ENCODE measurements at places on chromosomes 5 and 9.

- no peak for DNase-seq
Measured at GRCh38 chr9:36765077-36765390, 192.3 kb downstream of the MELK start.

DNA sequence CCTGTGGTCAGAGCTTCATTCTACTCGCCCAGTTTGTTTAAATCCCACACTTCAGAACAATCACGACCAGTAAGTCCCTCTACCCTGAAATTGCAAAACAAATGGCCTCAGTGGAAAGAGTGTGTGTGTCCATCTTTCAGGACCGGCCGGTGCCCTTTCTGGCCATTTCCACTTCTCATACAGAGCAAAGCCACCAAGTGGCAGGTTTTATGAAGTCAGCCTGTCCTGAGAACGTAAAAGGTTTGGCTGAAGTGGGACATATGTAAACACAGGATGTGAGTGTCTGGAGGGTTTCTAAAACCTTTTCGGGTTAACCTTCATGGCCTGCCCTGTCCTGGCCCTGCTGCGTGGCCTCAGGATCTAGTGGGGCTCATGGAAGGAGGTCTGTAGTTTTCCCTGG, 24.7 kb downstream of the NXNL2 start:
- no peak for DNase-seq

DNA sequence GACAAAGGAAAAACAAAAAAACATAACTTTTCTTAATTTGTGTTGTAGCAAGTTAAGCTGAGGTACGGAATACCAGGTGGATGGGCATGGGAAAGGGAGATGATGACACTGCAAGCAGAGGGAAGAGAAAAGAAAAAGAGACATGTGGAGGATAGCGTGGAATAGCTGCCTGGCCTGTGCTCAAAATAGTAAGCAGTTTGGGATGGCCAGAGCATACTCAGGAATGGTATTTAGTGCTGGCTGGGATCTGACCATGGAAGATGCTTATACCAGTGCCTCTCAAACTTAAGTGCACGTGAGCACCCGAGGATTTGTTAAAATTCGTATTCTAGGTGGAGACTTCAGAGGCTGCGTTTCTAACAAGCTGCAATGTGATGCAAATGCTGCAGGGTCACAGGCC, 41.3 kb downstream of the LNPEP start:
- no peak for DNase-seq

DNA sequence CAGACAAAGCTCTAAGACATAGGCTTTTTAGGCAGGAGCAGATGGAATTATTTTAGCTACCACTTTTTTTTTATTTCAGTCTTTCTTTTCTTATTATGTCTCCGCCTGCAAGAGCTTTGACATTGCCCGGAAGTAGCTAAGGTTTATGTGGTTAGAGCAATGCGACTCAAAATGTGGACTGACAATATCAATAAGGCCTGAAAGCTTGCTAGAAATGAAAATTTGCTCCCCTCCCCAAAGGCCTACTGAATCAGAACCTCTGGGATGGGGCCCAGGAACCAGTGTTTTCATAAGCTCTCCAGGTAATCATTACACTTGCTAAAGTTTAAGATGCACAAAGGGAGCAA, 81.3 kb downstream of the SUSD1 start:
- DNase-seq = no peak

Measured in central memory CD4-positive, alpha-beta T cell (primary cell).